ENCODE measurements at places on chromosomes 13 and 19. TPM values are rescaled to one million over a fixed set of nuclear protein-coding genes. Genes with fewer than 3 reads are reported as not detected.

SH2D3A gene
- not detected for total RNA-seq

SIGLEC12 gene
- not detected for total RNA-seq

FFAR3 gene
- total RNA-seq: not detected

GNG7 gene
- 18.0 TPM for total RNA-seq

UPF3A gene
- total RNA-seq: 14.1 TPM

PRSS57 gene
- not detected for total RNA-seq

MYO1F gene
- total RNA-seq: 4.4 TPM

LPAR2 gene
- 0.89 TPM for total RNA-seq

IGFL2 gene
- total RNA-seq: not detected

ZNF99 gene
- total RNA-seq: 0.11 TPM

CASP14 gene
- not detected for total RNA-seq

GRIN3B gene
- total RNA-seq: not detected

GJA3 gene
- 8.5 TPM for total RNA-seq

LILRA1 gene
- total RNA-seq: 0.47 TPM

SIGLEC5 gene
- not detected for total RNA-seq

FSTL3 gene
- 437 TPM for total RNA-seq

ZNF93 gene
- 1.7 TPM for total RNA-seq

DYRK1B gene
- 14.5 TPM for total RNA-seq

ZNF44 gene
- total RNA-seq: 8.6 TPM

ERICH6B gene
- not detected for total RNA-seq

N4BP2L2 gene
- total RNA-seq: 92.8 TPM
